NCI-H2171 treated with DMSO at 0.1 percent for 48 hours (cell line): ENCODE measurements at places on chromosomes 2 and 18.

GRCh38 chr2:120443946-120444345 is 98.0 kb downstream of the INHBB start:
- DNase-seq, result no peak

GRCh38 chr2:191815010-191815409 is 31.9 kb downstream of the CAVIN2 start:
- DNase-seq, result no peak

DNA sequence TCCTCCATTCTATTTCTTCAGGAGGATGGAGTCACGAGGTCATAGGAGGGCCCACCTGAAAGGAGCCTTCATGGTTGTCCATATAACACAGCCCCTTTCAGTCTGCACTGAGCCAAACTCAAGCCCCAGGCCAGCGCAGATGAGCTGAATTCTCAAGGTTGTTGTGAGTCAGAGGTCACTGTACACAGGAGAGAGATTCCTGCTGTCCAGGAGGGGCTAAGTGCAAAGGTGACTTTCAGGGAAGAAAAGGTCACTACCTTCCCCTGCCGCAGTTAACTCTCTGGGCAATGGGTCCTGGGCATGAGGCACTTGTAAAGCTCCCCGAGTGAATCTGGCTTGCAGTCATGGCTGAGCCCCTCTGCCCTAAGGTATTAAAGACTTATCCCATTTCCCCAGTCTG is 150.7 kb downstream of the CTIF start:
- no peak for DNase-seq

DNA sequence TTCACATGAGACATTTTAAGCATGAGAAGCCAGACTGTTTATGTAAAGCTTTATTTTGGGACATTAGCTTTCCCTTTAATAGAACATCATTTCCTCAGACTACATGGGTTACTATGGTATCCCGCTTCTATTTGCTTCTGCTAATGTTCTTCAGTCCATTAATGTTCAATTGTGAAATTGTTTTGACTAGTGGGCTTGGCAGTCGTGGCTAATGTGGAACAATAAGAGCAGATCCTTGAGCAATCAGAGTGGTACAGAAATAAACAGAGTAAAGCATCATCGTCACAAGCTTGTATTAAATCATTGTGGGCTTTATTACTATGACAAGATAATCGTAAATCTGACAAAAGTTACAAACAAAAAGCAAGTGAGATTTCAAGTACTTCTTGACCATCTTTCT is 60.2 kb downstream of the PDE1A start:
- no peak for DNase-seq

- no peak for DNase-seq
Observed at GRCh38 chr2:234309431-234309830, 187.4 kb downstream of the ARL4C start.

DNA sequence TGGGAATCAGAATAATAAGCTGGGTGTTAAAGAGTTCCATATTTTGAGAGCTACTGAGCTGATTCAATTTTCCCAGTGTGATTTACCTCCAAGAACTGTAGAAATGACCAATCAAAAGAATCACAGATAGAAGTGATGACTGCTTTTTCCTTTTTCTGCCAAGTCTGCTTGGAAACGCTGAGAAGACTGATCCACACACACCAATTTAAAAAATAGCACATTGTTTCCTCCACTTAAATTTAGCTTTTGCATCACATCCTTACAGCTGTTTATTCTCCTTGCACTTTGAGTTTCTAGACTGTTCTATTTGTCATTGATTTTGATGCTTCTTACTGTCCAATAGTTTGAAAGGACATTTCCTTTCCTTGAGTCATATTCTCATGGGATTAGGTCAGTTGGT is 590.3 kb upstream of the CHAC2 start:
- DNase-seq, result no peak

DNA sequence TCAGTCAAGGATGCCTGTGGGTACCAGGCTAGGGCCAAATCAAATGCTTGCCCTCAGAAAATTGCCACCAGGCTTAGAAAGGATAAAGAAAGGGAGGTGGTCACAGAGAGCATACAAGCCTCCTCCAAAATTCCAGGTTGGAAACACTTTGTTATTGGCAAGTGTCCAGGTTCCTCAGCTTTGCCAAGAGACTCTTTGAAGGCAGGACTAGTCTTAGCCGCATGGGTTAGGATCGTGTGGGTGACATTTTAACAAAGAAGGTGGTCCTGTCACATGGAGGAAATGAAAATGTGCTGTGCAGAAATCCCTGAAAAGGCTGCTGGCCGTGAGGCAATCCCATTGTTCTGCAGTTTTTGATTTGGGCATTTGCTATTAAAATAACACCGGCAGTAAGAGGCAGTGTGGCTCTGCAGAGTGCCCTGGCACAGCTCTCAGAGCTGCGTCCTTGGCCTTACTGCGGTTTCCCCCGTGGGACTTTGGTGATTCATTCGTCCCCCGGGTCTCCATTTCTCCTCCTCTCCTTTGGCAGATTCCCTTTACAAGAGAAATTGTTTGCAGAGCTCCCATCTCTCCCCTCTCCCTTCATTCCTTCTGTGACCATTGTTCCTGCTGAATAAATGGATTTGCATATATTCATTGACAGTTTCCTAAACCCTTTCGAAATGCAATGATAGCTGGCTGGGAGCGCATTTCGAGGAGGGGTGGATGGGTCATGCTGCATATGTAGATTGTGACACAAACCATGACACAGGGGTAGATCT is 187.3 kb downstream of the VAPA start:
- DNase-seq, result peak; percentile 28

GRCh38 chr18:12023375-12023774 is 42.1 kb downstream of the IMPA2 start:
- DNase-seq, result no peak

- no peak for DNase-seq
Observed at GRCh38 chr18:22363867-22364463, 53.8 kb downstream of the CTAGE1 start.

- DNase-seq, result no peak
Observed at GRCh38 chr2:188919824-188920223, 54.3 kb upstream of the COL3A1 start.

DNA sequence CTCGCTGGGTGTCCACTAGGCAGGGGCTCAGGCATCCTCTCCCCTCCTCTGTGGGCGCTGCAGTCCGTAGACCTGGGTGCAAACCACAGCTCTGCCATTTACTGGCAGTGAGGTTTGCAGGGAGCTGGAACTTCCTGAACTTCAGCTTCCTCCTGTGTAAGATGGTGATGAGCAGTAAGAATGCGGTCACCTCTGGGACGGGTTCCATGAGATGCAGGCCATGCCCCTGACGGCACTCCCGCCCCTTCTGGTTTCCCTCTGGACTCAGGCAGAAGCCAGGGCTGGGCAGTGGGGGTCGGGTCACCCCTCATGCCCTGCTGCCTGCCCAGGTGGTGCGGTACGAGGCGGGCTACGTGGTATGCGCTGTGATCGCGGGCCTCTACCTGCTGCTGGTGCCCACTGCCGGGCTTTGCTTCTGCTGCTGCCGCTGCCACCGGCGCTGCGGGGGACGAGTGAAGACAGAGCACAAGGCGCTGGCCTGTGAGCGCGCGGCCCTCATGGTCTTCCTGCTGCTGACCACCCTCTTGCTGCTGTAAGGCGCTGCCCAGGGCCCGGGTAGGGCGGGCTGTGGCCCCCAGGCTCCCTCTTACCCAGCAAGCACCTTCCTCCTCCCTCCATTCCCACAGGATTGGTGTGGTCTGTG is 1.5 kb downstream of the PROM2 start:
- no peak for DNase-seq

DNA sequence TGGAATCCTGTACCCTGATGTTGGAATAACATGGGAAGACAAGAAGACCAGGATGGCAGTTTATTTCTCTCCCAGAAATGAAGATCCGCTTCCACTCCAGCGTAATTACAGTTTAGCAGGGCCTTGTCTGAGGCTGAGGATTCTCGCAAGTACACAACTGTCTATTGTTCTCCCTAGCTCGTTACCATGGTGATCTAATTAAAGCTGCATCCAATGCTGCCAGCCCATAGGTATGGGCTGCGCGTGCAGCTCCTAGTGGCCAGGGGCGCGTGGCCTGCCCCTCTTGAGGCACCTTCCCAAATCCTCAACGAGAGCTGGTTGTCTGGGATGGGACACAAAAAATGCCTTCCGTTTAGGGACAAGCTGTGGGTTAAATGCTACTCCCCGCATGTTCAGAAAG is 344.9 kb downstream of the CYRIA start:
- no peak for DNase-seq

GRCh38 chr2:56127463-56128152 is 56.2 kb upstream of the CCDC85A start:
- DNase-seq, result peak; percentile 30

- no peak for DNase-seq
Observed at GRCh38 chr18:3107740-3108151, 94.8 kb upstream of the LPIN2 start.

GRCh38 chr2:46967990-46968647 is 52.5 kb upstream of the MCFD2 start:
- DNase-seq, result no peak

- no peak for DNase-seq
Observed at GRCh38 chr2:218370410-218371063, 11.5 kb upstream of the SLC11A1 start.

DNA sequence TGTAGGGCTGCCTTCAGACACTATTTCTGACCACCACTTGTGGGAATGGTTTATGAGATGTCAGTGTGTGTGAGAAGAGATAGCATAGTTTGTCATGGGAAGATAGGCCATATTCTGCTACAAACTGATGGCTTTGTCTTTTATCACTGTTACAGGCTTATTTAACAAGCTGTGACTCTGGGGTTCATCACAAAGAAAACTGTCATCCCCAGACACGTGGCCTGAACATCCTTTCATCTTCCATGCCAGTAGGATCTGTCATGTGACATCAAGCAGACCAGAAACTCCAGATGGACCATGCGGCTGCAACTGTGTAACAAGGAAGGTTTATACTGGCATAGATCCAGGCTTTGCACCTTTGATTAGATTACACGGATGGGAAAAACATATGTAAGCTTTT is 128.6 kb upstream of the KCNH7 start:
- DNase-seq, result peak; percentile 85

DNA sequence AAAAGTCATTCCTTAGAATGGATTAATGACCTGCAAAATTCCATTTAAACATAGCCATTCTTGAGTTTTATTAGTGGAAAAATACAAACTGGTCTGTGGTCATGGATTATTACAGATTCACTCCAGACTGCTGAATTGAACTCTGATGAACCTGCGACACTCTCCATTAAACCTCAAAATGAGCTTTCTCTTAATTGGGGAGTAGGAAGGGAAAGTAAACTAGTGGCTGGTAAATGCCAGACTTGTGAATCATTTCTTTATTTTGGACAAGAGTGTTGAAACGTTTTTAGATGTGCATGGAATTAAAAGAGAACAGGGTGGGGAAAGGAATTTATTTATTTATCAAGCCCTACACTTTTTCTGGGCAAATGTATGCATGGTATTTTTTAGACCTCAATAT is 321.2 kb upstream of the FANCL start:
- no peak for DNase-seq

- peak; percentile 77 for DNase-seq
Observed at GRCh38 chr2:10331702-10332401, 29.1 kb downstream of the HPCAL1 start.

DNA sequence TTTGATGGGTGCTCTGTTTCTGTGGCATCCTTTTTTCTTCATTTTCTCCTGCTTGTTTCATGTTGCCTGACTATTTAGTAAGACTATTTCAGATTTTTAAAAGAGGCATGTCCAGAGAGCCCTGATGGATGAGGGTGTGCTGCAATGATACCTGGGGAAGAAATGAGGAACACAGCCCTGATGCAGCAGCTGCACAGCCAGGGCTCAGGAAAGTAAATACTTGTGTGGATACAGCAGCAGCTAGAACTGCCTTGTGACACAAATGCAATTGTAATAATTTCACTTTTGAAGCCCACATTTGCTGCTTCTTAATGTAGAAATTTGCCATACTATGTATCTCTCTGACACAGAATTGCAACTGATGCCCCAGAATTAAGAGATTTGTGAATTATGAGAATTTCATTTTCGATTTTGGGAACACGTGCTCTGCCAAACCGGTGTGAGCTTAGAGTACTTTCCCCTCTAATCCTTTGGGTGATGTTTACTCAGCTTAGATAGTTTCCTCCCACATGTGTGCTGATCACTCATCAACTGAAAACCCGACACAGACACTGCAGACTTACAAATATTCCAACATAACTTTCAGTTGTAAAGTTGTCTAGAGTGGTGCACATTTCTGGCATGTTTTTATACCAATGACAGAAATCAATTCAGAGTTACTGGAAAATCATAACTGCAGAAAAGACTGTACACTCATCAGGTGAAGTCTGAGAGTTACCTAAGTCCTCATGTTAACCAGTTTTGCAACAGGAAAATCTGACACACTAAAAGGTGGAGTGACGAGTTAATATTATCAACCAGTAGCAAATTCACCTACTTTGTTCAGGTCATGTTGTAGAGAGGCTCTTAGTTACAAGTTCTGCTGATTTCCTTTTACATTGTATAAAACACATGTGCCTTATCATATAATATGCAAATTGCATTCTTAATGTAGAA is 383.4 kb downstream of the CBLN2 start:
- no peak for DNase-seq

- DNase-seq, result no peak
Observed at GRCh38 chr2:166181813-166182154, 54.0 kb upstream of the SCN1A start.

- no peak for DNase-seq
Observed at GRCh38 chr2:106161938-106162820, 31.9 kb downstream of the UXS1 start.
